Trophoblast cell (in vitro differentiated cells and primary cell): ENCODE measurements at places on chromosomes 7 and 10.

GRCh38 chr10:111356571-111356970, 279.7 kb downstream of the ADRA2A start:
- DNase-seq = no peak

DNA sequence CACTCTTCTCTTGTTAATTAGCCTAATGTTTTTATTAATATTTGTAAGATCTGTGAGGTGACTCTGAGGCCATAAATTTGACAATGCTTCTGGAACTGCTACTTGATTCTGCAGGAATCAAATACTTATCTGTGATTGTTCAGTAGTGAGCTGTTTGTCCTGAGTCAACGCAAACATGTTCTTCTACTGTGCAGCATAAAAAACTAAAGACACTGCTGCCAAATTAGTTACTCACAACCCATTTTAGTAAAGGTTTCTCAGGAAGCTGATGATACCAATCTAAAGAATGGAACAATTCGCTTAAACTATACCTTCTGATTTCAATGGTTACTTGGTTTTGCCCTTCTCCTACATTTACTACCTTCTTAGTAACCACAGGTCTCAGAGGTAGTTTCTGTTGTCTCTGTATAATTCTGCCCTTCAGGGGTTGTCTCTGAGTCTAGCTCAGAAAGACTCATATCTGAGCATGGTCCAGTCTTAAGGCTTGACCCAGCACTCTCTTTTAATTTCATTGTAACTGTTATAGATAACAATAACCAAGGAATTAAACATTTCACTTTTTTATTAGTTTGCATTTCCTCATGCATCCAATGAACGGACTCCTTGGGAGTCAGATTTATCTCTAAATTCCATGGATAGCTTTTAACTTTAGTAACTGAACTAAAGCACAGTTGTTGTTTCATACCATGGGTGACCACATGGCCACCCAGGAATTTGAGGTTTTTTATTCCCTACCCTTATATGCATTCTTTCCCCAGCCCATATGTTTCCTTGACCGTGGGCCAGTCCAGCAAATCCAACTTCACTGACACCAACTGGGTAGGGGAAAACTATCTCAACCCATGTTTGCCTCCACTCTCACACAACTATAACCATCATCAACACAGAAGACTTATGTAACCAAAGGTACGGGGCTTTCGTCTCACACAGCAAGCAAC, 309.5 kb upstream of the TEX47 start:
- no peak for DNase-seq

DNA sequence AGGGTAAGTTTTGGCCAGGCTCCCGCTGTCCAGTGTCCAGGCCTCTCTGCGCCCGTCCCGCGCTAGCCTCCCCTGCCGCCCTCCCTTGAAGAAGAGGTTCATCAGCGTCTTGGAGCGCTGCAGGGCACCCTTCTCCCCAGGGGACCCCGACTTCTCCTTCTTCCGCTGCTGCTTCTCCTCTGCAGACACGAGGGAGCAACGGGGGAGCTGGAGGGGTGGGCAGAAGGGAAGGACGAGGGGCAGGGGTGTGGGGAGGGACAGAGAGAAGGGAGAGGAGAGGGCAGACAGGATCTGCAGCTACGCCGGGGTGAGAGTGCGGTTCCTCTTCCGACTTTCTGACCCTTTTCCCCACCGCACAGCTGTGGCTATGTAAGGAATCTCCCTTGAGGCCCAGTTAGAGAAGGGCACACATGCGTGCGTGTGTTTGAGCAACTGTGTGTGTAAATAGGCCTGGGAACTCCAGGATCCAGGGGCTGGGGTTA, 12.8 kb downstream of the PDZD7 start:
- peak; percentile 32 for DNase-seq

GRCh38 chr10:122558452-122558851, 2.1 kb upstream of the DMBT1 start:
- no peak for DNase-seq

- DNase-seq = no peak
Measured at GRCh38 chr7:21054427-21055112, 267.9 kb upstream of the SP8 start.

DNA sequence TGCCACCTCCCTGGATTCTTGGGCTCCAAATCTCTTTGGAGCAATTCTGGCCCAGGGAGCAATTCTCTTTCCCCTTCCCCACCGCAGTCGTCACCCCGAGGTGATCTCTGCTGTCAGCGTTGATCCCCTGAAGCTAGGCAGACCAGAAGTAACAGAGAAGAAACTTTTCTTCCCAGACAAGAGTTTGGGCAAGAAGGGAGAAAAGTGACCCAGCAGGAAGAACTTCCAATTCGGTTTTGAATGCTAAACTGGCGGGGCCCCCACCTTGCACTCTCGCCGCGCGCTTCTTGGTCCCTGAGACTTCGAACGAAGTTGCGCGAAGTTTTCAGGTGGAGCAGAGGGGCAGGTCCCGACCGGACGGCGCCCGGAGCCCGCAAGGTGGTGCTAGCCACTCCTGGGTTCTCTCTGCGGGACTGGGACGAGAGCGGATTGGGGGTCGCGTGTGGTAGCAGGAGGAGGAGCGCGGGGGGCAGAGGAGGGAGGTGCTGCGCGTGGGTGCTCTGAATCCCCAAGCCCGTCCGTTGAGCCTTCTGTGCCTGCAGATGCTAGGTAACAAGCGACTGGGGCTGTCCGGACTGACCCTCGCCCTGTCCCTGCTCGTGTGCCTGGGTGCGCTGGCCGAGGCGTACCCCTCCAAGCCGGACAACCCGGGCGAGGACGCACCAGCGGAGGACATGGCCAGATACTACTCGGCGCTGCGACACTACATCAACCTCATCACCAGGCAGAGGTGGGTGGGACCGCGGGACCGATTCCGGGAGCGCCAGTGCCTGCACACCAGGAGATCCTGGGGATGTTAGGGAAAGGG, 913 bp downstream of the NPY start:
- no peak for DNase-seq

GRCh38 chr7:2510909-2511768, 8.4 kb upstream of the LFNG start:
- DNase-seq = no peak

GRCh38 chr7:7254908-7255307, 72.6 kb downstream of the C1GALT1 start:
- no peak for DNase-seq

GRCh38 chr10:129594811-129595210, 127.8 kb downstream of the MGMT start:
- no peak for DNase-seq

GRCh38 chr10:78869508-78870454, 199.0 kb upstream of the ZMIZ1 start:
- no peak for DNase-seq

GRCh38 chr7:141619745-141620144, 68.5 kb downstream of the AGK start:
- DNase-seq = no peak

GRCh38 chr7:94276027-94276426, 118.7 kb upstream of the COL1A2 start:
- no peak for DNase-seq

DNA sequence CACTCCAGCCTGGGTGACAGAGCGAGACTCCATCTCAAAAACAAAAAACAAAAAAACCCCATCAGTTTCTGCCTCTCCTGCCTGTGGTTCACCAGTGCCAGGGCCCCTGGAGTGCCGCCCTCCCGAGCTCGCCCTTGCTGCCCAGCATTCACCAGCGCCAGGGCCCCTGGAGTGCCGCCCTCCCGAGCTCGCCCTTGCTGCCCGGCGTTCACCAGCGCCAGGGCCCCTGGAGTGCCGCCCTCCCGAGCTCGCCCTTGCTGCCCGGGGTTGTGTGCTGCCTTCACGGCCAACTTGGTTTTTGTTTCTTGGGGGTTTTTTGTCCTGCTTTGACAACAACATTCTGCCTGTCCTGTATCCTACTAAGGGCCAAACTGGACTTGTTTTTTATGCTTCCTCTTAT, 13.2 kb upstream of the GET4 start:
- DNase-seq = no peak

DNA sequence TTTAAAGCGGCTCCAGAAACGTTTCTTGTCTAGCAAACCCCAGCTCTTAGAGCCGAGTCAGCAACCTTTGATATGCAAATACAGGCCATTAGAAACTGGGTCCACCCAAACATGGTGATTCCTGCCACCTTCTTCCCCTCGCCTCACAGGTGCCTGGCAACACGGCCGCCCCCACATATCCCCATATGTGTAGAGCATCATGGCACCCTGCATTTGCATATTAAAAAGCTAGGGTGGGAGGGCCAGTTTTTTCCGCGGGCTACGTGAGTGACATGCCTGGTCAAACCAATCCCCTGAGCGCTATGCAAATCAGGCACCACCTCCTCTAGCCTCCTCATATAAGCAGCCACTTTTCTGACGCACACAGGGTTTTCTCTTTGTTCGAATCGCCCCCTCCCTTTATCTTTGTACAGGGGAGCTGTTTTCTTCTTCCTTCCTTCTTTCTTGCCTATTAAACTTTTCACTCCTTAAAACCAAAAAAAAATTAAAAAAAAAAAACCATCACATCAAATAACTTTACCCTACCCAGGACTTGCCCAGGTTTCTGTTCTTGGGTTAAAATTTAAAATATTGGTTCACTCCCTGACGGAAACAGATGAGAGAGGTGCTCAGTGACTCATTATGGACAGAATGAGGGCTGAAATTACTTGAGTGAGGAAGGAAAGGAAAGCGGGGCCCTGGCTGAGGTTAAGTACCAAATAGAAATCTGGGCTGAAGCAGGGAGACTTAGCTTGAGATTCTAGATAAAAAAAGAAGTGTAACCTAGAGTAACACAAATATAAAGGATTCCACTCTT, 59.8 kb downstream of the COA1 start:
- no peak for DNase-seq

GRCh38 chr7:47482013-47482875, 99.7 kb downstream of the TNS3 start:
- DNase-seq = peak; percentile 93

DNA sequence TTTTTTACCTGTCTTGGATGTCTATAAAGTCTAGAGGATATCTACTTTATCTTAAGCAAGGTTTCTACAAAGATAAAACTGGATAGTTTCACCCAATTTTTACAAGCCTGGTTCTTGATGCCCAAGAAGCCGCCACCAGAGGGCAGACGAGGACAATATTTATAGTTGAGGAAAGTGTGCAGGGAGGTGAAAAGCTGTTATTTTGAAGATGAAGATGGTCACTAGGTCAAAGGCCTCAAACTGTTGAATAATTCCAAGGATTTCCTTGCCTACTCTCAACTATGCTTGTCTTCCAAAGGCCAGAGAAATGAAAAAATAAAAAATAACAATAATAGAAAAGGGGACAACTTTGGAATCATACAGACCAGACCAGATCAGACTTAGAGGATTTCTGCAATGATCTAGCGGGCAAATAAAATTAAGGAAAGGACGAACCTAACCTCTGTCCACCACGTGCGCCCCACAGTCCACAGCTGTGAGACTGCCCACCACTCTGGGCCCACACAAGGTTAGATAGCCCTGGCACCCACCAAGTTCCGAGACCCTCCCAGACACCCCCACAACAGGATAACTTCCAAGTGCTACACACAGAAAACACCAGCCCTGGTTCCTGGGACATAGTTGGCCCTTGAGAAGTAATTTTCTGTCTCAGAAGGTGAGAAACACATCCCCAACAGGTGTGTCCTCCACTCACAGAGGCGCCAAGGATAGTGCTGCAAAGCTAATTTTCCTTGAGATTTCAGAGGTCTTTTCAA, 2.8 kb downstream of the PKD1L1 start:
- DNase-seq = peak; percentile 91

- DNase-seq = no peak
Measured at GRCh38 chr10:60367024-60367423, 22.7 kb downstream of the ANK3 start.

DNA sequence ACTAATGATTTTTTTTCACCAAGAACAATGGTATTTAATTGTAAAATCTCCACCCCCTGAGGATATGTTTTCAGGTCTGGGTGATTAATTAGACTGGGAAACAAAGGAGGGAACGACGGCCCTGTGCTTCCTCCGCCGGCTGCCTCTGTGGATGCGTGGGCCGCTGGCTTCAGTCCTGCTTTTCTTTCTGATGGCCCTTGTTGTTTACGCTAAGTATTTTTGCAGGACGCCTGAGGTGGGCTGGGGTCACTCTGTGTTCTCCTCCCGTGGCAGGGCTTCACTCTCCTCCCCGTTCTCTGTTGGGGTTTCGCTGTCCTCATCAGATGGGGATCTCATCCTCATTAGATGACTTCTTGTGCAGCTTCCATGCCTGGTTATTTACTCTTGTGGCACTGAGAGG, 5.2 kb upstream of the ACBD5 start:
- DNase-seq = no peak

- no peak for DNase-seq
Measured at GRCh38 chr7:134302120-134302519, 14.6 kb downstream of the SLC35B4 start.

GRCh38 chr10:103476046-103476768, 2.8 kb downstream of the CALHM3 start:
- DNase-seq = no peak

- DNase-seq = no peak
Measured at GRCh38 chr7:102935450-102936115, 22.8 kb downstream of the LRRC17 start.

GRCh38 chr10:13120786-13121499, 21.0 kb downstream of the OPTN start:
- no peak for DNase-seq
